ENCODE measurements at places on chromosomes 4 and X.

DNA sequence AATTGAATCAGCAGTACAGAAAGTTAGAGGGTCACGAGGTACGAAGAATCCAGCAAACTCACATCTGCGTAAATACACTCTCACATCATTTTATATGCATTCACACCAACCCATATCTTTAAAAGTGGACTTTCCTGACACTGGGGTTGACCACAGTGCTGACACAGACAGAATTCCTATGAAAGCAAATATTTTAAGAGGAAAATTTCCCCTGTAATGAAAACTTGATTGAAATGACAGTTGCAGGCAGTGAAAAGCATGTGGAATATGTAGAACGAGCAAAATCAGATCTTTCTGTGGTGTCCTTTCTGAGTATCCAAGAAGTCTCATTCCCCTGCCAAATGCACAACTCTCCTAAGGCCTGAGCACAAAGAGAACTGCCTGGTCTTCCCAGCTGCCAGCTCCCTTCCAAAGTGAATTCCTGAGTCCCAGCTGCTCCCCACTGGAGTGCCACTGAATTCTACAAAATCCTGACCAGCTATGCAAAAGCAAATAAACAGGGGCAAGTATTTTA, 50.5 kb upstream of the FAM9C start:
- peak overlapping the region; percentile 89 for H3K27ac ChIP-seq
- H3K36me3 ChIP-seq: no peaks in the 10 kb centered on the region
- no peaks in the 10 kb centered on the region for H3K27me3 ChIP-seq
- no peak for DNase-seq
- H3K4me1 ChIP-seq: peaks cover 32% of the 10 kb centered on the region

DNA sequence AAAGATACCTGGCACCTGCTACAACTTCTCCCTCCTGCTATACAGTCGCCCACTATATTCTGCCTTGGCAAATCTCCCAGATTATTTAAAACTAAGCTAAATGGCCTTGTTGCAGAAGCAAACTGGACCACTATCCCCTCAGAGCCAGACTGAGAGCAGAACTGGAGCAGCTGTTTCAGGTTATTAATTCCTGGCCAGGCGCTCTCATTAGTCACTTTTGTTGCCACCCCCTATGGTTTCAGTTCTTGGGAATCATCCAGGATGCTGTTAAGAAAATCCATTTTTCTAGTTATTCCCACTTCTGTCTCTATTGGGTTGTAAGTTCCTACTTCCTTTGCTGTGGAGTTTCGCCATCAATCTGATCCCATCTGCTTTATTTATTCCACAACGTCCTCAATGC, 30.1 kb downstream of the ADGRA3 start:
- no peaks in the 10 kb centered on the region for H3K4me1 ChIP-seq
- H3K4me3 ChIP-seq: no peak overlapping the region
- no peak for DNase-seq
- H3K36me3 ChIP-seq: no peaks in the 10 kb centered on the region
- H3K27me3 ChIP-seq: no peaks in the 10 kb centered on the region

DNA sequence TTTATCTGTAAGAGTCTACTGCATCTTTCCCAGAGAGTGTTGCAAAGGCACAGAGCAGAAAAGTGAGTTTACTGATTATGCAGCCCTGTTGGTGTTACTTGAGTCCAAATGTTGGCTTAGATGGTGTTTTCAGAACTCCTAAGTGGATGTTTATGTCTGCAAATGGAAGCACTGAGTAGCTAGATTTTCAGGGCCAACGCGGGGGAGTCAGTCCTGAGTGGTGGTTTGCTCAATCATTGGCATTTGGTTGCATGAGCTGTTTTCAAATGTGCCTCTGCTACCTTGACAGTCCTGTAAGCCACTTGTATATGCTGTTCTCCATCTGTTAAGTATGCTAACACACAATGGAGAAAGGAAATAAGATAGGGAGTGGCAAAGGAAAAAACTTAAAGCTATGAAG, 45.4 kb downstream of the MAMLD1 start:
- H3K27ac ChIP-seq: no peak overlapping the region
- no peak for DNase-seq
- H3K27me3 ChIP-seq: no peaks in the 10 kb centered on the region
- H3K4me1 ChIP-seq: no peaks in the 10 kb centered on the region
- no peaks in the 10 kb centered on the region for H3K36me3 ChIP-seq

GRCh38 chr4:41561244-41561643, 23.3 kb downstream of the LIMCH1 start:
- H3K27ac ChIP-seq: no peak overlapping the region
- no peak for DNase-seq
- peaks cover 4% of the 10 kb centered on the region for H3K27me3 ChIP-seq
- H3K4me1 ChIP-seq: peaks cover 8% of the 10 kb centered on the region
- H3K36me3 ChIP-seq: no peaks in the 10 kb centered on the region

- H3K27me3 ChIP-seq: no peaks in the 10 kb centered on the region
- no peaks in the 10 kb centered on the region for H3K36me3 ChIP-seq
- H3K4me3 ChIP-seq: no peak overlapping the region
These were observed 38.6 kb upstream of the SORCS2 start for GRCh38 chr4:7153711-7154110.

- no peak for DNase-seq
- no peak overlapping the region for H3K27ac ChIP-seq
- H3K36me3 ChIP-seq: no peaks in the 10 kb centered on the region
- H3K4me3 ChIP-seq: no peak overlapping the region
These were observed 50.6 kb upstream of the RAPGEF2 start for GRCh38 chr4:159052315-159052714.

DNA sequence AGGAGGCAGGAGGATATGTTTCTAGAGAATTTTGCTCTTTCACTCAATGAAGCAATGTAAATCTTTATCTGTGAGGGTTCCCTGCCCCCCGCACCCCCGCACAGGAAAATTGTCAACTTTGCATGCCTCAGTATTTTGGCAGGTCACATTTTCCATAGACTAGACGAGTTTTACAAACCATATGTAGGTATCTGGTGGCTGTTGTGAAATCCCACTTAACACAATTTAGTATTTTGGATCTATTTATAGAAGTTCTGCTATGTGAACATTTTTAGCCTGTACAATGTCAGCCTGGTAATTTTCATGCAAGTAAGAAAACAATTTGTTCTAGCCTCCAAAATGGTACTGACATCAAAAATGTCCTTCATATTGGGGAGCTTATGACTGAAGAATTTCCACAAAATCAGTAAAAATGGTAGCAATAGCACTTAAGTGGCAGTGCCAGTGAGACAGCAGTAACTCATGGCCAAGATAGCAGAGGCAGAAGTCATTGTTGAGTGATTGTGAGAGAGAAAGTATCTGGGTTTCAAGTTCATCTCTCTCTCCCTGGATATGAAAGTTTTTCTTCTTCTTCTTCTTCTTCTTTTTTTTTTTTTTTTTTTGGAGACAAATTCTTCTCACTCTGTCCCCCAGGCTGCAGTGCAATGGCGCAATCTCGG, 12.4 kb upstream of the FRYL start:
- no peaks in the 10 kb centered on the region for H3K27me3 ChIP-seq
- no peak for DNase-seq
- no peak overlapping the region for H3K27ac ChIP-seq
- no peak overlapping the region for H3K4me3 ChIP-seq

GRCh38 chr4:63226229-63226628, 1183.0 kb downstream of the TECRL start:
- no peaks in the 10 kb centered on the region for H3K36me3 ChIP-seq
- no peak overlapping the region for H3K4me3 ChIP-seq
- DNase-seq: no peak
- H3K27me3 ChIP-seq: no peaks in the 10 kb centered on the region
- H3K27ac ChIP-seq: no peak overlapping the region

DNA sequence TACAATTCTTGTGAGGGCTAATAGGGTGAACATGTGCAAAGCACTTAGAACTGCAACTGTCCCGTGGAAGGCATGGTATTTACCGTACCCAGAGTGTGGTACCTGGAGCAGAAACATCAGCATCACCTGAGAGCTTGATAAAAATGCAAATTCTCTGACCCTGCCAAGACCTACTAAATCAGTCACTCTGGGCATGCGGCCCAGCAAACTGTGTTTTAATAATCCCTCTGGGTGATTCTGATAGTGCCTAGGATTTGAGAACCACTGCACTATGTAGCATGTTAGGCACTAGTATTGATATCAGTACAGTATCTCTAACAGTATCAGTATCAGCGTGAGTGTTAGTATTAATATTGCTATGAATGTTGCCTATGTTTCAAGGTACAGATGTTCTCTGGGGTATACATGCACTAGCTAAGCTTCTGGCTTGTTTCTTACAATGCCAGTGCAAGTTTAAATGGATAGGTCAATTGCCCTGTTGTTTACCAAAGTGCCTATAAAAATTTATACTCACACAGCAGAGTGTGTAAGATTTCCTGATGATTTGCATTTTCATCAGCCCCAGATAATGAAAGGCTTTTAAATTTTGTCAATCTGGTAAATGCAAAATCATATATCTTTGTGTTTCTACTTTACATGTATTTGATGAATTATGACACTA, 354.0 kb downstream of the HS3ST1 start:
- no peak overlapping the region for H3K27ac ChIP-seq
- no peaks in the 10 kb centered on the region for H3K4me1 ChIP-seq
- no peak for DNase-seq
- no peaks in the 10 kb centered on the region for H3K27me3 ChIP-seq

GRCh38 chr4:74531963-74532794, 87.2 kb downstream of the AREG start:
- DNase-seq: no peak
- no peaks in the 10 kb centered on the region for H3K36me3 ChIP-seq
- H3K27me3 ChIP-seq: no peaks in the 10 kb centered on the region
- H3K4me1 ChIP-seq: no peaks in the 10 kb centered on the region
- no peak overlapping the region for H3K4me3 ChIP-seq

DNA sequence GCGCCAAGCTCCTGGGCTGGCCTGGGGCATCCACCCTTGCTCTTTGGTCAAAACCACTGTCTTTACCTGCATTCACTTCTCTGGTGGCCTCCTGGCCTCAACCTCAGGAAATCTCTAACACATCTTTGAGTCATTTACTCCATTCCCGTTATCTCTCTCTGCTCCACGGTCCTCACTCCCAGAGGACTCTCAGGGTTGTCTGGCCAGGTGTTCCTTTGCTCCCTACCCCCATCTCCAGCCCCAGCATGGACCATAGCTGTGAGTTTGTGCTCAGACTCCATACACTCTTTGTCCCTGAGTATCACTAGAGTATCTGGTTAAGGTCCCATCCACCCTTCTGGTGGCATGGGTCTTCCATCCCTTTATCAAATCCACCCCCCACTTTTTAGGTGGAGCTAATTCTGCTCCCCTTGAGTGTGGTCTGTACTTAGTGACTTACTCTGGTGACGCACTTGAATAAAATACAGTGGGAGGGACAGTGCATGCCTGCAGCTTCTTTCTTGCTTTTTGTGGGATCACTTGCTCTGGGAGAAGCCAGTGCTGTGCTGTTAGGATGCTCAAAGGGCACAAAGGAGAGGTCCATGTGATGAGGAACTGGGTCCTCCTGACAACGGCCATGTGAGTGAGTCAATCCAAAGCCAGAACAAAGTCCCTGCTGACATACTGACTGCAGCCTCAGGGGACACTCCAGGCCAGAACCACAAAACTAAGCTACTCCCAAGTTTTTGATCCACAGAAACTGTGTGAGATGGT, 44.3 kb downstream of the IGFBP7 start:
- no peaks in the 10 kb centered on the region for H3K27me3 ChIP-seq
- DNase-seq: no peak
- H3K36me3 ChIP-seq: no peaks in the 10 kb centered on the region
- H3K4me1 ChIP-seq: peaks cover 5% of the 10 kb centered on the region
- peak overlapping the region; percentile 45 for H3K27ac ChIP-seq
- H3K4me3 ChIP-seq: no peak overlapping the region

DNA sequence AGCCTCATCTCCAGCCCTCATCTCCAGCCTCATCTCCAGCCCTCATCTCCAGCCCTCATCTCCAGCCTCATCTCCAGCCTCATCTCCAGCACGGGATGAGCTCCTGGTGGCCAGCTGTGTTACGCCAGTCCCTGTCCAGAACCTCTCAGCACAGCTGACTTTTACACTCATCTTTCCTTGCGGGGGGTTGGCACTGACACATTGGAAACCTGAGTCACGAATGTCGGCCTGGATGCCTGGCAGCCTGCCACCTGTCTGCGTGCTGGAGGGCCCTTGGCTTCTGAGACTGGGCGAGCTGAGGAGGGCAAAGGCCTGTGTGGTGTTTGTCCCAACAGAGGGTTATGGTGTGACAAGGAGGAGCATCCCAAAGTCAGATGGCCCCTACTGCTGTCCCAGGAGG, 66.1 kb upstream of the HGFAC start:
- H3K4me1 ChIP-seq: peaks cover 40% of the 10 kb centered on the region
- no peak overlapping the region for H3K4me3 ChIP-seq
- no peaks in the 10 kb centered on the region for H3K27me3 ChIP-seq
- H3K36me3 ChIP-seq: no peaks in the 10 kb centered on the region
- no peak overlapping the region for H3K27ac ChIP-seq
- no peak for DNase-seq
